ENCODE measurements at places on chromosomes 12 and 14. TPM values are rescaled to one million over a fixed set of nuclear protein-coding genes. Genes with fewer than 3 reads are reported as not detected.

GRCh38 chr14:91269076-91269991 is 24.8 kb upstream of the GPR68 start:
- no peak for DNase-seq
- H3K27ac ChIP-seq, result peak overlapping the region; percentile 67
- peaks cover 31% of the 10 kb centered on the region for H3K36me3 ChIP-seq
- peaks cover 22% of the 10 kb centered on the region for H3K4me1 ChIP-seq
- no peak overlapping the region for H3K4me3 ChIP-seq
- peaks cover 6% of the 10 kb centered on the region for H3K27me3 ChIP-seq

GRCh38 chr12:57775563-57776246 is 3.3 kb downstream of the EEF1AKMT3 start:
- no peak overlapping the region for H3K4me3 ChIP-seq
- H3K27ac ChIP-seq, result no peak overlapping the region
- no peak for DNase-seq
- peaks cover 22% of the 10 kb centered on the region for H3K36me3 ChIP-seq
- no peaks in the 10 kb centered on the region for H3K27me3 ChIP-seq

PRPH gene
- total RNA-seq, result not detected

KRT3 gene
- not detected for total RNA-seq

TAS2R42 gene
- not detected for total RNA-seq

Data from stomach (tissue), 19 donors.